ENCODE measurements at places on chromosomes 3 and 15. TPM values are rescaled to one million over a fixed set of nuclear protein-coding genes. Genes with fewer than 3 reads are reported as not detected.
A peak's percentile ranks its signal among the peaks of the same experiment; 100 is the strongest.

Gene ANKDD1A
- total RNA-seq = 3.7 TPM

Gene INSYN1
- total RNA-seq = 1.7 TPM

Gene FAM3D
- 334 TPM for total RNA-seq

Gene CPEB1
- 5.6 TPM for total RNA-seq

Gene NR1I2
- total RNA-seq = 220 TPM

Gene APOD
- 118 TPM for total RNA-seq

Gene ESYT3
- total RNA-seq = 3.7 TPM

DNA sequence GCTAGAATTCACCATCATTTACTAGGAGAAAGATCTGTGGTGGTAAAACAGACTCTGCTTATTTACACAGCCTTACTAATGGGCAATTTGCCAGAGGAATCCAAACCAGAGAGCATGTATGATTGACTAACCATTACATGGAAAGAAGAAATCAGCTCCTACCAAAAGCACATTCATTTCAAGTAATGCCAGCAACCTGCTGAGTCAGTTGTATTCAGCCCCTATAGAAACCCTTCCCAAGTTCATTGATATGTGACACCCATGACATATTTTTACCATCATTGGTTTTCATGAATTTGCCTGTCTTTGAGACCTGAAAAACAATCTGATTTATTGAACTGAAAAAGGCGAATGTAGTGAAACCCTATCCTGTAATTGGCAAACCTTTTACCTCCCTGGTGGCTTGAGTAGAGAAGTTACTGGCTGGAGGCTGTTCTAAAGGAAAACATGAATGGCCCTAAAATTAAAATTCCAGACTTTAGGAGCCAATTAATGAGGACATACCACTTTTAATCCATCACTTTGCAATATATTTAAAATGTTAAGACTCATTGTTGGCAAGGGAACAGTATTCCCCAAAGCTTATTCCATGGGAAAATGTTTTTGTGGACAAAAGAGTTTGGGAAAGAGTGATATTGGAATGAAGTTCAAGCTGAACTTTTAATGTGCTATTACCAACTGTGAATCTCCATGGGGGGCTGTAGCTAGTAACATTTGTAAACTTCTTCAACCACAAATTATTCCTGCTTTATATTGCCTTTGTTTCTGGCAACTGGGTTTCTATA lies 542.9 kb downstream of the FHIT start:
- DNase-seq = no peak

DNA sequence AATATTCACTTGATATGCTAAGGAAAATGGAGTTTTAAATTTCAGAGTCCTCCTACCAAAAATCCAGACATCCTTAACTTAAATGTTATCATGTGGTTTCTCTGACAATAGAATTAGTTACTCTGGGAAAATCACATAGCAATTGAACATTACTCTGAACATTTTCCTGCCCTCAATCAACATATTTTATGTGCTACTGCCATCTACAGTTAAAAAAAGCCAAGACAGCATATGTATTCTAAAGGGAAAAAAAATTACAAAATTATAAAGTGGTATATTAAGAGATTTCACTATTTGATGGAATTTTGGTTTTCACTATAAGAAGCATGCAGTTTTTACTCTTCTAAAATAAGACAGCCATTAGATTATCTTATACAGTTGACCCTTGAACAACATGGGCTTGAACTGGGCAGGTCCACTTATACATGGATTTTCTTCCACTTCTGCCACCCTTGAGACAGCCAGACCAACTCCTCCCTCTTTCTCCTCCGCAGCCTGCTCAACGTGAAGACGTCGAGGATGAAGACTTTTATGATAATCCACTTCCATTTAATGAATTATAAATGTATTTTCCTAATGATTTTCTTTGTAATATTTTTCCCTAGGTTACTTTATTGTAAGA lies 122.3 kb downstream of the ATP1B3 start:
- no peak for DNase-seq

DNA sequence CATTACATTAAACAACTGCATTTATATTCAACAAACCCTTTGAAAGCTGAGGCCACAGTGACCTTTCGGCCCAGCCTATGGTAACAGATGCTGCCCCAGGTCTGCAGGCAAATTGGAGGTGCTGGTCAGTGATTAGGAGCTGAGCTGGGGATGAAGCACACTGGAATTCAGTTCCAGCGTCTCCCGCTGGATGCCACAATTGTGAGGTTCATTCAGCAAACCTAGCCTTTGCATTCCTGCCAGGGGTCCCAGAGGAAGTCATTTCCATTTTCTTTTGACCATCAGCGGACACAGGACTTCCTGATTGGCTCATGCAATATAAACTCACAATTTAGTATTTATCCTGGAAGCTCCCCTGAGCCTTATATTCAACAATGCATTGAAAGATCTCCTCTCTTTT lies 89.5 kb downstream of the IL20RB start:
- no peak for DNase-seq

DNA sequence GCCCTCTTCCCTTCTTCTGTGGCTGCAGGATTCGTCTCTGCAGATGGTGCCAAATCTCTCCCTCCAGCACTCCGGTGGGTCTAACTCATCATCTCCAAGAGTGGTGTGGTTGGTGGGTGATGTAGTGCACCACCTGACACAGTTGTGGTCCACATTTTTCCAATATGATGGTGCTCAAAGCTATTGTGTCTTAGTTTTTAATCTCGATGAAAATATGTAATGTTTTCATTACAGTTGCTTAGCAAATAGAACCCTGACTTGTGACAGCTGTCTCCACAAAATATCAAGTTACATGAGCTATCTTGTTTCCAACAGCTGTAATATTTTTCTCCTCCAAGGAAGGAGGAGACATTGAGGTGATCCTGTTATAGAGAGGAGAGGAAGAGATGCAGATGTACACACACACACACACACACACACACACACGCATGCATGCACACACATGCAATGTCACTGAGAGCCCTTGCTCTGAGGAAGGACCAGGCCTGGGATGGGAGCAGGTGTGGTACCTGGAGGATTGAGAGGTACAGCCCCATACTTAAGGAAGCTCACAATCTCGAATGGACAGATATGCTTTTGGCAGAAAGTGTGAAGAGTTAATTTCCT lies 15.7 kb upstream of the ESYT3 start:
- DNase-seq = no peak

DNA sequence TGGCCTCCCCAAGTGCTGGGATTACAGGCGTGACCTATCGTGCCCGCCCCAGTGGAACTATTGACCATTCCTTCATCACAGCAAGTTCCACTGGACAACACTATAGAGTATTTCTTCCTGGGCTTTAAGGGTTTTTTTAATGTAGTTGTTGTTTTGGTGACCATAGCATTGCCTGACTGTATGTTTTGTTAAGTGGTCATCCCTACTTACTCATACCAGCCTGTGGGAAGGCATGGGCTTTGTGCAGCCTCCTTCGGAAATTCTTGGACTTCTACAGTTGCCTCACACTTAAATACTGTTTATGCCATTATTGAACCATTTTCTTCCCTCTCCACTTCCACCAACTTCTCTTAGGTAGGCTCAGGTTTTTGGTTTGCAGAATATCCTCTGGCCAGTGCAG lies 19.9 kb upstream of the ALPK3 start:
- no peak for DNase-seq

DNA sequence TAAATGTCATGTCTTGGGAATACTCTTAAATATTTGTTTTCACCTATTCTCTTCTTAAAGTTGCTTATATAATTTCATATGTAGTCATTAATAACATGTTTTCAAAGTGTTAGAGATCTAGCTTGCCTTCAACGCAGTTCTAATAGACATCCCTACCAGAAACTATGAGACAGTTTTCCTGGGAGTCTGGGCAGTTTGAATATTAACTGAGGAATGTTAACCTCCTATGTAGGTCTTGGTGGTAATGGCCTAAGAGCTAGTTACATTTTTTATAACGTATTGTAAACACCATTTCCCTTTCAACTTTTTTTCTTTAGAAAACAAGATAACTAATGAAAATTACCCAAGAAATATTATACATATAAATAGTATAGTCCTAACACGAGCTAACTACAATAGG lies 328.2 kb downstream of the TIGIT start:
- no peak for DNase-seq

DNA sequence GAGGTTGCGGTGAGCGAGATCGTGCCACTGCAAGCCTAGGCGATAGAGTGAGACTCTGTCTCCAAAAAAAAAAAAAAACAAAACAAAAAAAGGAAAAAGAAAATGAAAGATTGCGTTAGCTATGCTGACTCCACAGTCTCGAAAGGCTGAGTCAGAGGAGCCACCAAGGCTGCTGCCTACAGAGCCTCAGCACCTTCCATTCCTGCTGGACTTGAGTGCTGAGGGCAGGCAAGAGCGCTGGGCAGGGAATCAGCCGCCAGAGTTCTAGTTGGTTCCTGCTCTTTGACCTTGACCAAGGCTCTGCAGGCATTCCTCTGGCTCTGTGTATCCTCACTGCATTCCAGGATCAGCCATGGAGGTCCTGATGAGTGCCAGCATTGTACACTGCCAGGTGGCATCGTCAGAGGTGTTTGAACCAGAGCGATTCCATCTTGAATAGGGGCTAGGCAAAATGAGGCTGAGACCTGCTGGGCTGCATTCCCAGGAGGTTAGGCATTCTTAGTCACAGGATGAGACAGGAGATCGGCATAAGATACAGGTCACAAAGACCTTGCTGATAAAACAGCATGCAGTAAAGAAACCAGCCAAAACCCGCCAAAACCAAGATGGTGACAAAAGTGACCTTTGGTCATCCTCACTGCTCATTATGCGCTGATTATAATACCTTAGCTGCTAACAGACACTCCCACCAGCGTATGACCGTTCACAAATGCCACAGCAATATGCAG lies 5.9 kb downstream of the MESP2 start:
- DNase-seq = peak; percentile 37

- DNase-seq = peak; percentile 79
These were observed at the start of gene CELF6 for GRCh38 chr15:72319985-72320671. TSS of gene CELF6 (minus strand) at chr15:72320157. CDS start at chr15:72319874, 283 bp downstream.

DNA sequence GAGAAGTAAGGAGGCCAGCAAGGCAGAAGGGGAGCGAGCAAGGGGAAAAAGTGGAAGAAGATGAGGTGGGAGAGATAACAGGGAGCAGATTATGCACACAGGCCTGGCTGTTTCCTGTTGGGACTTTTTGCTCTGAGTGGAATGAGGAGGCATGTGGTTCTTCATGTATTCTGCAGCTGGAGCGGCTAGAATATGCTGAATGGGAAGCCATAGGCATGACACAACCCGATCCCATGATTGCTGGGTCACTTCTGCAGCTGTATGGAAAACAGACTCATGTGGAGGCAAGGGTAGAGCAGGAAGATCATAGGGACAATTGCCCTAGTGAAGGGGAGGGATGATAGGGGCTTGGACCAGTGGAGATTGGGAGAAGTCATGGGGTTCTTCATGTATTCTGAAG lies 206.0 kb upstream of the SUCLG2 start:
- DNase-seq = no peak

DNA sequence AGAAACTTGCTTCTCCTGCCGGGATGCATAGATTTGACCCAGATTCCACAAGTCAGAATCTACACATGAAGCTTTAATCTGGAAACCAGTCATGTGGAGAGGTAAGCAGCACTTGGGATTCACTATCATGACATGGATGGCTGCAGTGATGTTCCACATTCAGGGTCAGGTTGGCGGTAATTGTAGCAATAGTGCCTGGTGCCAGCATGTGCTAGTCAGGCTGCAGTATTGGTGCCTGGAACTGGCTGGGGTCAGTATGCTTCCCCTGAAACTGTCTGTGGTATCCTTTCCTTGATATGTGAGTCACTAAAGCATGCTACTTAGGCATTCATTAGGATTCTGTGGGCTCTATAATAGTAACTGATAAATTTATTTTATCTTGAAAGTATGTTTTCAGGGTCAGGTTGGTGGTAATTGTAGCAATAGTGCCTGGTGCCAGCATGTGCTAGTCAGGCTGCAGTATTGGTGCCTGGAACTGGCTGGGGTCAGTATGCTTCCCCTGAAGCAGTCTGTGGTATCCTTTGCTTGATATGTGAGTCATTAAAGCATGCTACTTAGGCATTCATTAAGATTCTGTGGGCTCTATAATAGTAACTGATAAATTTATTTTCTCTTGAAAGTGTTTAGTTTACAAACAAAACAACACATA lies 1439.2 kb downstream of the ZPLD1 start:
- DNase-seq = no peak

- DNase-seq = no peak
These were observed 60.2 kb upstream of the CDAN1 start for GRCh38 chr15:42796955-42797782.

GRCh38 chr15:89370120-89370977 lies 35.7 kb upstream of the POLG start:
- no peak for DNase-seq

All from transverse colon (tissue), 4 donors.